ENCODE measurements at places on chromosomes 3 and 15.

- DNase-seq = peak; percentile 39
Observed at GRCh38 chr3:187738331-187739093, 6.8 kb downstream of the BCL6 start.

- no peak for DNase-seq
Observed at GRCh38 chr15:72339777-72340177, 19.8 kb upstream of the CELF6 start.

GRCh38 chr3:189238071-189238470, 66.3 kb downstream of the TPRG1 start:
- no peak for DNase-seq

DNA sequence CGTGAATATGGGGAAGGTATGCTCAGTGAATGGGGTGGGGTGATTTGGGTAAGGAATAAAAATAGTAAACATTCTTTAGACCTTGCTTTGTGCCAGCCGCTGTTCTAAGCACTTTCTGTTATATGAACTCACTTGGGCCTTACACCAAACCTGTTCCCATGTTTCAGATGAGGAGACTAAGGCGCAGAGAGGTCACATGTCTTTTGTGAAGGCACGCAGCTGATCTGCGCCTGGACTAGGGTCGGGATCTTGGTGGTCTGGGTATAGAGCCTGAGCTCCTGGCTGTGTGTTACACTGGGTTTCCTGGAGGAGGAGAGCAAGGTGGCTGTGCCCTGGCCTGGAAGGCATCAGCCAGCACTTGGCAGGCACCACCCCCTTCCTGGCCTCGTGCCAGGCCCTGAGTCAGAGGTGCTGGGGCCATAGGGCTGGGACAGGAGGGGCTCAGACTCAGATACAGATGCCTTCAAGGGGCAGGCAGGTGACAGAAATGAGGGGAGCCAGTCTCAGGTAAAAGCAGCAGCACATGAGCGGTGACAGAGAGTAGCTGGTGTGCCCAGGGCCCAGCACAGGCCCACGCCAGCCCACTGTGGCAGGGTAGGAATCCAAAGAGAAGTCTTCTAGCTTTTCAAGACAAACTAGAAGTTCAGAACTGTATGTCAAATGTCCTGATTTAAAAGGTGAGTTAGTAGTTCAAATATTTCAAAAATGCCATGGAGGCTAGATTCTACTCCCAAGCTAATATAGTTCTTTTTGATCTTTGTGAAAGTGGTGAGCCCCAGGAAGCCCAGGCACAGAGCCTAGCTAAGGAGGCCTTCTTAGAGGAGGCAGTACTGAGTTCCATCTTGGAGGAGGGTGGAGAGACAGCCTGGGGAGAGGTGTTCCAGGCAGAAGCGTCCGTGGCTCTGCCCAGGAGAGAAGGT, 83.1 kb downstream of the DNAJB8 start:
- DNase-seq = no peak

GRCh38 chr3:152243721-152244516, 24.8 kb upstream of the MBNL1 start:
- DNase-seq = no peak

- no peak for DNase-seq
Observed at GRCh38 chr15:28043691-28044091, 55.4 kb downstream of the OCA2 start.

GRCh38 chr3:132657869-132658747, 1.5 kb downstream of the ACAD11 start:
- DNase-seq = no peak

DNA sequence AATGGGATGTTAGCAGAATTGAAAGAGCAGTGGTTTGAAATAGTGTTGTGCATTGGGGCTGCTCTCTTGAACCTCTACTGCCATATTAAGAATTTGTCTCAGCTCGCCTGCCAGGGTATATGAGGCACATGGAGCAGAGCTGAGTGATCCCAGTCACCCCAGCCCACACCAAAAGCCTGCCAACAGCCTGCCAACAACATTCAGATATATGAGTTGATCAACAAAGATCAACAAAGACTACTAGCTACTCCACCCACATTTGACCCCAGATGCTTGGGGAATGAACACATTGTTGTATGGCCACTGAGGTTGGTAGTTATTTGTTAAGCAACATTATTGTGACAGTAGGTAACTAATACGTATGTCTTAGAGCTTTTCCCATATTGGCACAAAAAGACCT, 570.9 kb upstream of the IL12A start:
- no peak for DNase-seq

- DNase-seq = no peak
Observed at GRCh38 chr3:185995352-185995751, 57.5 kb upstream of the TRA2B start.

GRCh38 chr15:101411085-101411484, 78.4 kb downstream of the PCSK6 start:
- no peak for DNase-seq

- DNase-seq = no peak
Observed at GRCh38 chr3:14605067-14605466, 46.5 kb upstream of the CCDC174 start.

DNA sequence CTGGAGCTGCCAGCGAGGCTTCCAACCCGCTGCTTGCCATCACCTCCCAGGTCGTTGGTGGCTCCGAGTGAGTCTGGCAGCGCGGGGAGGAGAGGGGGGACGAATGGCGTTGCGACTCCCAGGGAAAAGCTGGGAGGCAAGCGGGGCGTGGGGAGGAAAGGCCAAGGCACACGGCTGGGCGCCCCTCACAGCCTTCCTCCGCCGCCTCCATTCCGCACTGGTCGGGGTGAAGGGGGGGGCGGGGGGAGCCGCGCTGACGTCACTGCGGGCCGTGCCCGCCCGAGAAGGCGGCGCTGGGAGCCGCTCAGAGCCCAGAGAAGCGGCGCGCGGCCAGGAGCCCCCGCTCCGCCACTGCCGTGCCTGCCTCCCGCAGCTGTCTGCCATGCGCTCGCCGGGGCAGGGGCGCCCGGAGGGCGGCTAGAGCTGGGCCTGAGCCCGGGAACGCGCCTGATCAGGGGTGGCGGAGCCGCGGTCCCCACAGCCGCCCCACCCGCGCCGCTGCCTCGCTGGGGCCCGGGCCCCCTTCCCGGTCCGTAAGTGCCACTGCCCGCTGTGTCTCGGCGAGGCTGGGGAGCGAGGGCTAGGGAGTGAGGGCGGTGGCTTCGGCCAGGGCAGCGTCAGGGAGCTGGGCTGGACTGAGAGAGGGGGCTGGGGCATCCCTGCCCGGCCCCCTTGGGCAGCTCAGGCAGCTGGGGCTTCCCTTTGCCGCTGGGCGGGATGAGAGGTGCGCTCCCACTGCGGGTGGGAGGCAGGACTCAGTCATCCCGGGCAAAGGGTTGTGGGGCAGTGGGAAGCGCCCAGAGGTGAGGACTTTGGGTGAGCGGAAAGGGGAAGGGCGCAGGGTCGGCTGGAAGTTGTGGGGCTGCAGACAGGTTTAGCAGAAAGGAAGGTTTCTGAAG, 27.8 kb upstream of the POLG start:
- no peak for DNase-seq

DNA sequence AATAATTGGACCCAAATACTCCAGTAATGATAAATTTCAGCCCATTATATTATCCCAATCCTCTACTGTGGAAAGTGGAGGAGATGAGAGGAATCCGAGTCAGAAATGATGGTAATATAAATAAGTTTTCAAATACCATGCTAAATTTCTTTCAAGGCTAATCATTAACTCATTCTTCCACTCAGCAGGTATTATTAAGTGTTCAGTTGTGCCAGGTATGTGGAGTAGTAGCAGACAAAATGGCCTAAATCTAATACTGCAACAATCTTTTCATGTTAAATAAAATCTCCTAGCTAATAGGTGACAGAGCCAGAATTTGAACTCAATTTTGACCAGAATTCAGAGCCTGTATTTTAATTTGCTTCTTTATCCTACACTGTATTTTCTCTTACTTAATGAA, 538.6 kb upstream of the ROBO2 start:
- no peak for DNase-seq

- DNase-seq = no peak
Observed at GRCh38 chr3:177725165-177725564, 527.9 kb upstream of the TBL1XR1 start.

- no peak for DNase-seq
Observed at GRCh38 chr3:30315447-30315846, 291.0 kb upstream of the TGFBR2 start.

- no peak for DNase-seq
Observed at GRCh38 chr3:166554023-166554422, 716.8 kb upstream of the BCHE start.
